HFFc6 (cell line): ENCODE measurements at places on chromosomes 13 and 19. TPM values are rescaled to one million over a fixed set of nuclear protein-coding genes. Genes with fewer than 3 reads are reported as not detected.

- DNase-seq, result no peak
- H3K36me3 ChIP-seq, result no peaks in the 10 kb centered on the region
- H3K27me3 ChIP-seq, result peaks cover 3% of the 10 kb centered on the region; the same call in 1 of the 2 replicates
- H3K27ac ChIP-seq, result peak within 1 kb of the TSS; percentile 90
- H3K4me1 ChIP-seq, result peaks cover 34% of the 10 kb centered on the region
These were observed at the start of gene SHANK1 for GRCh38 chr19:50719566-50719965. Gene SHANK1, minus strand, starts transcription at chr19:50719802. Its CDS starts 2,883 bp downstream, at chr19:50716919.

- DNase-seq, result no peak
- peaks cover 2% of the 10 kb centered on the region for H3K27me3 ChIP-seq
- no peak overlapping the region for H3K4me3 ChIP-seq
- no peaks in the 10 kb centered on the region for H3K4me1 ChIP-seq
- no peak overlapping the region for H3K27ac ChIP-seq
These were observed 18.4 kb downstream of the AMER2 start for GRCh38 chr13:25153736-25154135.

DNA sequence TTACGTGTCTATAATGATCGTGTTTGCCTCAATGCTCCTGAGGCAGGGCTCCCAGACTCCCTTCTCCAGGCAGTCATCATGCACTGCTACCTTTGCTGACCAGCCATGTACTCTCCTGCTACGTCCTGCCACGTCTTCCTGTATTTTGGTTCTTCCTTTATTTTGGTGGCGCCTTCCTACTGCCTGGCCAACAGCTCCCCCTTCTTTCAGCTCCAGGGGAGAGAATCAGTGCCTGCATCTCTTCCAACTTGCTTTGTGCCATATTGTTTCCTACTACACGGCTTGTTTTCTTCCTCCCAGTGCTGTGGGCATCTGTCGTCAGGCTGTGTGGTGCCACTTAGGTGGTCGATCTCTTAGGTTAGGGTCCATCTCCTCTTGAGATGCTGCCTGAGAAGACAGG is 96.2 kb downstream of the FGF9 start:
- no peaks in the 10 kb centered on the region for H3K4me1 ChIP-seq
- DNase-seq, result no peak
- H3K27me3 ChIP-seq, result no peaks in the 10 kb centered on the region
- no peak overlapping the region for H3K4me3 ChIP-seq
- no peaks in the 10 kb centered on the region for H3K36me3 ChIP-seq

PRX gene
- total RNA-seq, result 0.94 to 1.0 TPM (median 1.0 TPM) in 3 replicates

DNA sequence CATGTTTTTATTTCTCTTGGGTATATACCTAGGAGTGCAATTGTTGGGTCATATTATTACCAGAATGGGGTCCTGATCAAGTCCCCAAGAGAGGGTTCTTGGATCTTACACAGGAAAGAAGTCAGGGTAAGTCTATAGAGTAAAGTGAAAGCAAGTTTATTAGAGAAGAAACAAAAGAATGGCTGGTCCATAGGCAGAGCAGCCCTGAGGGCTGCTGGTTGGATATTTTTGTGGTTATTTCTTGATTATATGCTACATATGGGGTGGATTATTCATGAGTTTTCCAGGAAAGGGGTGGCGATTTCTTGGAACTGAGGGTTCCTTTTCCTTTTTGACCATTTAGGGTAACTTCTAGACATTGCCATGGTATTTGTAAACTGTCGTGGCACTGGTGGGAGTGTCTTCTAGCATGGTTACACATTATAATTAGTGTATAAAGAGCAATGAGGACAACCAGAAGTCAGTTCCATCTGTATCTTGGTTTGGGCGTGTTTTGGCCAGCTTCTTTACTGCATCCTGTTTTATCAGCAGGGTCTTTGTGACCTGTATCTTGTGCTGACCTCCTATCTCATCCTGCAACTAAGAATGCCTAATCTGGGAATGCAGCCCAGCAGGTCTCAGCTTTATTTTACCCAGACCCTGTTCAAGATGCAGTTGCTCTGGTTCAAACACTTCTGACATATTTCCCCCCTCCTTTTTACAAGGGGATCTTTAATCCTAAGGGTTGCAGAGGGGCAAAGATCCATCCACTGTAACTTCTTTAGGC is 41.1 kb downstream of the CEACAM1 start:
- no peak for DNase-seq
- peaks cover 4% of the 10 kb centered on the region; the same call in 1 of the 2 replicates for H3K36me3 ChIP-seq
- no peak overlapping the region for H3K27ac ChIP-seq
- H3K4me3 ChIP-seq, result no peak overlapping the region

DAZAP1 gene
- 92.4 to 108 TPM (median 103 TPM) in 3 replicates for total RNA-seq

LPAR6 gene
- total RNA-seq, result 4.7 to 6.6 TPM (median 5.3 TPM) in 3 replicates

DNA sequence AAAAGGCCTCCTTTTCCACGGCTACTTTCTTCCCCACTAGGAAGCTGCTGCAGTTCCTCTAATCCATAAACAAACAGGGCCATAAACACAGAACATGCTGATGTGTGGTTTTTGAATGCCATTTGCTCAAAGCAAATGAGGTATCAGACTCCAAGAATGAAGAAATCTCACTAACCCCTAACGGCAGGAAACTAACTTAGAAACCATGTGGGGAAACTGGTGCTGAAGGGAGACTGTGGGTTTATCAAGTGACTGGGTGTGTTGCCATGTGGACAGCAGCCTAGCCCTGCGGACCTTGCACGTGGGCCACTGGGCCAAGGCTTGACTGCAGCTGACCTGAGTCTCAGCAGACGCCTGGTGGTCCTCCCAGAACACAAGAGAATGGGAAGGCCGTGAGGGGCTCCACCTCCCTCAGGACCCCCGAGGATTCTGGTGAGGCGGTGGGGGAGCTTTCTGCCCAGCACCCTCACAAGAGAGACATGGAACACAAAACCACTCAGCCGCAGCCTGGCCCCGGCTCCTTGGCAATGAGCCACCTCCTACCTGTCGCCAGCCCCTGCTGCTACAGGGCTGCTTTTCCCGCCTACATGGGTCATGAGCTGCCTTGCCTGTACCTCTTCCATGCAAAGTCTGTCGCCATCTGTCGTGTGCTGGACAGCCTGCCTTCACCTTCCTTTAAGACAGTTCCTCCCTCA is 10.6 kb downstream of the SLC15A1 start:
- peaks cover under 1% of the 10 kb centered on the region; the same call in 1 of the 2 replicates for H3K4me1 ChIP-seq
- H3K27ac ChIP-seq, result no peak overlapping the region
- H3K4me3 ChIP-seq, result no peak overlapping the region
- DNase-seq, result peak; percentile 25
- no peaks in the 10 kb centered on the region for H3K36me3 ChIP-seq
- H3K27me3 ChIP-seq, result peaks cover 16% of the 10 kb centered on the region

GRCh38 chr13:76928456-76928855 is 19.9 kb upstream of the ACOD1 start:
- peaks cover 10% of the 10 kb centered on the region for H3K27me3 ChIP-seq
- H3K27ac ChIP-seq, result no peak overlapping the region
- H3K36me3 ChIP-seq, result peaks cover 5% of the 10 kb centered on the region; the same call in 1 of the 2 replicates
- H3K4me1 ChIP-seq, result no peaks in the 10 kb centered on the region
- no peak for DNase-seq
- no peak overlapping the region for H3K4me3 ChIP-seq

CEACAM8 gene
- not detected in 3 replicates for total RNA-seq

GRCh38 chr19:19820774-19821320 is 703 bp downstream of the ZNF506 start:
- peak overlapping the region; percentile 88 for H3K4me3 ChIP-seq
- H3K36me3 ChIP-seq, result peaks cover 45% of the 10 kb centered on the region
- H3K27me3 ChIP-seq, result 0 out of 2 replicates have a peak, but pooled peaks cover 3% of the 10 kb centered on the region
- peak overlapping the region; percentile 88 for H3K27ac ChIP-seq

ZNF541 gene
- total RNA-seq, result not detected in 3 replicates

IL27RA gene
- 4.8 to 6.1 TPM (median 5.8 TPM) in 3 replicates for total RNA-seq

DNA sequence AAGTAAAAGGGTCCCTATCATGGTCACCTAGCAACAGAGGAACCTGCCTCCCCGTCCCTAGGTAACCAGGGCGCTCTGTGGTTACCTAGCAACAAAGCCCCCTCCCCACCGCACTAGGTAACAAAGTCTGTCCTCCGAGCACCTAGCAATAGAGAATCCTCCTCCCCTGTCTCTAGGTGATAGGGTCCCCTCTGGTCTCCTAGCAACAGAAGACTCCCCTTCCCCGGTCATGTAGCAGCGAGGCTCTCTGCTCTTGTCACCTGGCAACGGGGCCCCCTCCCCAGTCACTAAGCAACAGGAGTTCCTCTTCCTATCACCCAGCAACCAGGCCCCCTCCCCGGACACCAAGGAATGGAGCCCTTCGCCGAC is 307 bp downstream of the JOSD2 start:
- H3K36me3 ChIP-seq, result no peaks in the 10 kb centered on the region
- H3K27me3 ChIP-seq, result peaks cover 11% of the 10 kb centered on the region
- DNase-seq, result no peak
- peak overlapping the region; percentile 98 for H3K27ac ChIP-seq

SMARCA4 gene
- 106 to 117 TPM (median 115 TPM) in 3 replicates for total RNA-seq

ZSCAN1 gene
- total RNA-seq, result not detected in 3 replicates

PTPRH gene
- 0.39 to 0.71 TPM (median 0.50 TPM) in 3 replicates for total RNA-seq

PTGIR gene
- total RNA-seq, result 17.3 to 26.6 TPM (median 24.7 TPM) in 3 replicates

DNA sequence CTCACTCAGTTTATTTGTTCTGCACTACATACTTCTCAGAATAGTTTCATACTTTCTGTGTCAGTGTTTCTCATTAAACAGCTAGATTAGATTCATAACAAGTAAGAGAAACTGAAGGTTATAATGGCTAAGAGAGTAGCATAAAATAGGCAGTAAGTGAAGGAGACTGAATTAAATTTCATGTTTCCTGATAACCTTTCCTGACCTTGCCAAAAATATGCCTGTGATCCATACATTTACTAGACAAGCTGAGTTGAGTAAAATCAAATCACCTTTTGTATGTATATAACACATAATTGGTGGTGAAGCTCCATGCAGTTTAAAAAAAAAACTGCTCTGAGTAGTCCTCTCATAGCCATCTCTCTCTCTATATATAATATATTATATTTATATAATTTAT is 545.3 kb upstream of the PCDH20 start:
- H3K4me3 ChIP-seq, result no peak overlapping the region
- no peak for DNase-seq
- no peaks in the 10 kb centered on the region for H3K36me3 ChIP-seq
- H3K27me3 ChIP-seq, result no peaks in the 10 kb centered on the region

DNA sequence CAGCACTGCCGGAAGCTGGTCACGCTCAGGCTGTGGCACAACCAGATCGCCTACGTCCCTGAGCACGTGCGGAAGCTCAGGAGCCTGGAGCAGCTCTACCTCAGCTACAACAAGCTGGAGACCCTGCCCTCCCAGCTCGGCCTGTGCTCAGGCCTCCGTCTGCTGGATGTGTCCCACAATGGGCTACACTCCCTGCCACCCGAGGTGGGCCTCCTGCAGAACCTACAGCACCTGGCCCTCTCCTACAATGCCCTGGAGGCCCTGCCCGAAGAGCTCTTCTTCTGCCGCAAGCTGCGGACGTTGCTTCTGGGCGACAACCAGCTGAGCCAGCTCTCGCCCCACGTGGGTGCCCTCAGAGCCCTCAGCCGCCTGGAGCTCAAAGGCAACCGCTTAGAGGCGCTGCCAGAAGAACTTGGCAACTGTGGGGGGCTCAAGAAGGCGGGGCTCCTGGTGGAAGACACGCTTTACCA is 3.2 kb upstream of the MAP2K7 start:
- no peak overlapping the region for H3K27ac ChIP-seq
- no peak overlapping the region for H3K4me3 ChIP-seq

OPA3 gene
- total RNA-seq, result 14.5 to 15.5 TPM (median 14.5 TPM) in 3 replicates

FCAR gene
- not detected in 3 replicates for total RNA-seq

USHBP1 gene
- total RNA-seq, result not detected in 3 replicates

GRCh38 chr19:41410336-41411054 is 12.9 kb downstream of the BCKDHA start:
- peak overlapping the region; percentile 24; the same call in 1 of the 2 replicates for H3K27ac ChIP-seq
- H3K36me3 ChIP-seq, result peaks cover 13% of the 10 kb centered on the region; the same call in 1 of the 2 replicates
- H3K27me3 ChIP-seq, result peaks cover 2% of the 10 kb centered on the region; the same call in 1 of the 2 replicates
- H3K4me3 ChIP-seq, result no peak overlapping the region
- H3K4me1 ChIP-seq, result peaks cover 8% of the 10 kb centered on the region

GRK1 gene
- not detected in 3 replicates for total RNA-seq

ZNF837 gene
- total RNA-seq, result 1.2 to 1.5 TPM (median 1.3 TPM) in 3 replicates

CASP14 gene
- not detected in 3 replicates for total RNA-seq

GRCh38 chr19:5507065-5507909 is 52.1 kb downstream of the ZNRF4 start:
- DNase-seq, result no peak
- no peak overlapping the region for H3K27ac ChIP-seq
- H3K27me3 ChIP-seq, result peaks cover 9% of the 10 kb centered on the region

GRCh38 chr19:49502866-49503581 is 6.8 kb downstream of the RPS11 start:
- H3K4me3 ChIP-seq, result no peak overlapping the region
- DNase-seq, result peak; percentile 55
- H3K36me3 ChIP-seq, result peaks cover 6% of the 10 kb centered on the region; the same call in 1 of the 2 replicates
- peaks cover 3% of the 10 kb centered on the region for H3K27me3 ChIP-seq
- H3K4me1 ChIP-seq, result peaks cover 8% of the 10 kb centered on the region; the same call in 1 of the 2 replicates
- no peak overlapping the region for H3K27ac ChIP-seq

GRCh38 chr13:51590971-51591627 is 6.8 kb downstream of the WDFY2 start:
- peaks cover 93% of the 10 kb centered on the region for H3K4me1 ChIP-seq
- peak overlapping the region; percentile 99 for H3K4me3 ChIP-seq
- DNase-seq, result peak; percentile 99
- no peaks in the 10 kb centered on the region for H3K27me3 ChIP-seq
- peaks cover 20% of the 10 kb centered on the region for H3K36me3 ChIP-seq

- H3K27me3 ChIP-seq, result no peaks in the 10 kb centered on the region
- H3K27ac ChIP-seq, result no peak overlapping the region
- peaks cover 16% of the 10 kb centered on the region for H3K4me1 ChIP-seq
- H3K4me3 ChIP-seq, result no peak overlapping the region
- no peak for DNase-seq
- H3K36me3 ChIP-seq, result peaks cover 17% of the 10 kb centered on the region
These were observed 57.1 kb upstream of the RANBP3 start for GRCh38 chr19:6035026-6035425.

GRCh38 chr19:10338940-10339339 is 484 bp downstream of the ICAM3 start:
- H3K4me1 ChIP-seq, result peaks cover 14% of the 10 kb centered on the region
- H3K36me3 ChIP-seq, result no peaks in the 10 kb centered on the region
- no peak for DNase-seq
- no peak overlapping the region for H3K27ac ChIP-seq
- no peak overlapping the region for H3K4me3 ChIP-seq
